ENCODE measurements at places on chromosomes 2 and 18.

DNA sequence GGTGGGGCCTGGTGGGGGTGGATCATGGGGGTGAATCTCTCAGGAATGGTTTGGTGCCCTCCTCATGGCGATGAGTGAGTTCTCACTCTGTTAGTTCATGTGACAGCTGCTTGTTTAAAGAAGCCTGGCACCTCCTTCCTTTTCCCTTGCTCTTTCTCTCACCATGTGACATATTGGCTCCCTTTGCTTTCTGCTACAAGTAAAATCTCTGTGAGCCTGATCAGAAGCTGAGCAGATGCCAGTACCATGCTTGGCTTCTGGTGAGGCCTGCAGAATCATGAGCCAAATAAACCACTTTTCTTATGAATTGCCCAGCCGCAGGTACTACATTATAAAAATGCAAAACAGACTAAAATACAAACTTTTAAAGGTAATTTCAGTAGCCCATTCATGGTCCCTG is 73.4 kb upstream of the TEX51 start:
- no peak for DNase-seq

DNA sequence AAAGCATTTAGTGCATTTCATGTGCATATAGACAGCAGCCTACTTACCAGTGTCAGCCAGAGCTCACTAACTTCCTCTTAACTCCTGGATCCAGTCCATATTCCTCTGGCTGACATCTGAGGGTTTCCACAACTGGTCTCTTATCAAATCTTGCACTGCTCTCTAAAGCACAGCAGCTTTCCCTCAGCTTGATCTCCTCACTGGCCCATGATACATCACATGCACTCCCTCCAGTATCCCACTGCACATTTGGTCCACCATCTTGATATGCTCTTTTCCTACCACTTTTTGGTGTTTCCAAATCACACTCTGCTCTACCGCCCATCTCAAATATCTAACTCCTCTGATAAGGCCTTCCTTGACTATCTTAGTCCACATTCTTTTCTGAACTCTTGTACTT is 105.0 kb upstream of the ZFP36L2 start:
- DNase-seq: peak; percentile 20

- peak; percentile 83 for DNase-seq
Observed at GRCh38 chr2:127064642-127065250, 42.2 kb downstream of the BIN1 start.

GRCh38 chr2:170739507-170740046 is 24.4 kb downstream of the SP5 start:
- no peak for DNase-seq

DNA sequence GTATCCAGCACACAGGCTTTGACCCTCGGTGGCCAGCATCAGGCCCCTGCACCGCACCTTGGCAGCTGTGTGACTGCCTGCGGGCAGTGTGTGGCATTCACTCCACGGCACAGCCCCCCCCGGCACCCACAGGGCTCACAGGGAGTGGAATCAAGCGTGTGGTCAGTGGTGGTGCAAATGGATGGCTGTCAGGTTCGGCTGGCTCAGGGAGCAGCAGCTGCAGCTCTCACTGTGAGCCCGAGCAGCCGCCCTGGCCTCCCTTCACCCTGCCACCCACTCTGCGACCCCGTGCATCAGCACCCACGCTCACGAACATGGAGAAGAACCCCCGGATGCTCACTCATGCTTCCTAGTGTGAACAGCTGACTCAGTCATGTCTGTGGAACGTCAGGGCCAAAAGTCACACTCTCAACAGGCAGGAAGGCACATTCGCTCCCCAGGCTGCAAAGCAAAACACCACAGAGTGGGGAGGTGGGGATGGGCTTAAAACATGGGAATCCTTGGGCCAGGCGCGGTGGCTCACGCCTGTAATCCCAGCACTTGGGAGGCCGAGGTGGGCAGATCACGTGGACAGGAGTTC is 41.5 kb upstream of the GPC1 start:
- DNase-seq: no peak

GRCh38 chr18:9405130-9405529 is 70.2 kb upstream of the RALBP1 start:
- no peak for DNase-seq

GRCh38 chr2:177355874-177356273 is 36.7 kb upstream of the AGPS start:
- no peak for DNase-seq

GRCh38 chr18:7870855-7871254 is 303.7 kb downstream of the PTPRM start:
- DNase-seq: no peak

GRCh38 chr18:79944746-79945117 is 6.7 kb downstream of the SLC66A2 start:
- DNase-seq: no peak

GRCh38 chr18:77658299-77658662 is 408.6 kb downstream of the GALR1 start:
- no peak for DNase-seq

All from DMS 273 treated with DMSO at 0.1 percent for 48 hours (cell line).